ENCODE measurements at places on chromosomes 7 and 10. TPM values are rescaled to one million over a fixed set of nuclear protein-coding genes. Genes with fewer than 3 reads are reported as not detected.

GLI3 gene
- total RNA-seq, result 24.6 TPM

- H3K36me3 ChIP-seq, result no peaks in the 10 kb centered on the region
- no peak for DNase-seq
- H3K27ac ChIP-seq, result no peak overlapping the region
- H3K4me3 ChIP-seq, result no peak overlapping the region
- no peaks in the 10 kb centered on the region for H3K4me1 ChIP-seq
- H3K27me3 ChIP-seq, result no peaks in the 10 kb centered on the region
Measured at GRCh38 chr7:90610105-90610504, 14.0 kb downstream of the CDK14 start.

DNA sequence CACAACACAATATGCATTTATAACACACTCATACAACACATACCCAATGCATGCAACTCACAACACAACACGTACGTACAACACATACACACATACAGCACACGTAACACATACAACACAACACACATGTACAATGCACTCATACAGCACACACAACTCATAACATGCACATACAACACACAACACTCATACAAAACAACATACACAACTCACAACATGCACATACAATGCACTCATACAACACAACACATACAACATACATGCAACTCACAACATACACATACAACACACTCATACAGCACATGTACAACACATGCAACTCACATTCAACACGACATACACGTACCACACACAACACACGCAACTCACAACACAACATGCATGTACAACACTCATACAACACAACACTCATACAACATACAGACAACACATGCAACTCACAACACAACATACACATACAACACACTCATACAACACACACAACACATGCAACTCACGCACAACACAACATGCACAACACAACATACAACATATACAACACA, 21.8 kb downstream of the DIP2C start:
- no peaks in the 10 kb centered on the region for H3K27me3 ChIP-seq
- no peak overlapping the region for H3K4me3 ChIP-seq
- H3K4me1 ChIP-seq, result peaks cover 14% of the 10 kb centered on the region
- DNase-seq, result no peak

ANKRD30A gene
- total RNA-seq, result not detected

Data from vagina (tissue), 2 donors.